Motor neuron (in vitro differentiated cells): ENCODE measurements at places on chromosomes 7 and 10.

DNA sequence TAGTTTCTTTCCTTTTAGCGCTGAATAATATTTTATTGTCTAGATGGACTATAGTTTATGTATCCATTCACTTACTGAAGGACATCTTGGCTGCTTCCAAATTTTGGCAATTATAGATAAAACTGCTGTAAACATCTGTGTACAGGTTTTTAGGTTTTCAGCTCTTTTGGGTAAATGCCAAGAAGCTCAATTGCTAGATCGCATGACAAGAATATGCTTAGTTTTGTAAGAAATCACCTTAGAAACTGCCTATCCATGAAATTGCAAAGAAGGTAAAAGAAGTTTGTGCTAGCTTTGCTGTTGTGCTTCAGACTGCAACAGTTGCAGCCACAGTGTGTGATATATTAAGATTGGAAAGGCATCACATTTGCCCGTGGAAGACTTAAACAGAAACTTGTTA is 103.2 kb upstream of the TNS3 start:
- ATAC-seq: no peak

DNA sequence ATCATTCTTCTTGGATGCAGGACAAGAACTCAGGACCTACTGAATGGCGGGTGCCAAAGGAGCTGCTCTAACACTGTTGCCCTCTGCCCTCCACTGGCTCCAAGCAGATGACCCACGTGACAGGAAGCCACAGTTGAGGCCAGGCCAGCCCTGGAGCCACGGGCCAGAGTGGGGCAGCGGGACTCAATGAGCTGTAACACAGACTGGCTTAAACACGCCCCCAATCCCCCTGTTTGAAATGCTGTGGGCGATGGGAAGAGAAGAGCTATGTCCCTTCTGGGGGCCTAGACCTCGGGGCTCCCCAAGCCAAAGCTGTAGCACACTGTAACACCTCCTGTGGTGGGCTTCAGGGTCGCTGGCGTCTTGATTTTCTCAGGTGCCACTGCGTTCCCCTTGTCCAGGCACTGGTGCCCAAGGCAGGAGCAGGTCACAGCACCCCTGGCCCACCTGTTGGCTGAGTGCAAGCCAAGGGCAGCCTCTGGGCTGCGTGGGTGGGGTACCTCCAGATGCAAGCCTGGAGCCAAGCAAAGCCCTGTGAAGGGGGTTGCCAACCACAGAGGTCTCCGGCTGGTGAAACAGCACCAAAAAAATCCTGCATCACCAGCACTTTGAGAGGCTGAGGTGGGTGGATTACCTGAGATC is 18.6 kb upstream of the ZMIZ2 start:
- ATAC-seq: no peak

GRCh38 chr10:4151466-4151865 is 366.5 kb upstream of the KLF6 start:
- ATAC-seq: no peak

DNA sequence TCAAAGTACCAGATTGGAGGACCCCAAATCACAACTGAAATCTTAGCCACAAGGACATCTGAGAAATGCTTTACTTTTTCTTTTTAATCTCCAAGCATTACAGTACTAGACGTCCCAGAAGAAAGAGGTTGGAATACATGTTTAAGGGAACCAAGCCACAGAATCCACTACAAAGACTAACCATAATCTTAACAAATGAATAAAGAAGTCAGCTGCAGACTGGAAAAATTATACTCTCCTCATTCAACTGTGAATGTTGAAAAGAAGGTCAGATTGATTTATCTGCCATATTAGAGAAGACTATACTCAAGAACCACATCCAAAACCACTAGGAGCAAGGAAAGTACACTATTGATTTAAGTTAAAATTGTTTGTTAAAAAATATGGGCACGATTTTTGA is 102.1 kb upstream of the ABCB5 start:
- ATAC-seq: no peak

- ATAC-seq: no peak
Measured at GRCh38 chr7:139763330-139763729, 14.5 kb downstream of the HIPK2 start.

DNA sequence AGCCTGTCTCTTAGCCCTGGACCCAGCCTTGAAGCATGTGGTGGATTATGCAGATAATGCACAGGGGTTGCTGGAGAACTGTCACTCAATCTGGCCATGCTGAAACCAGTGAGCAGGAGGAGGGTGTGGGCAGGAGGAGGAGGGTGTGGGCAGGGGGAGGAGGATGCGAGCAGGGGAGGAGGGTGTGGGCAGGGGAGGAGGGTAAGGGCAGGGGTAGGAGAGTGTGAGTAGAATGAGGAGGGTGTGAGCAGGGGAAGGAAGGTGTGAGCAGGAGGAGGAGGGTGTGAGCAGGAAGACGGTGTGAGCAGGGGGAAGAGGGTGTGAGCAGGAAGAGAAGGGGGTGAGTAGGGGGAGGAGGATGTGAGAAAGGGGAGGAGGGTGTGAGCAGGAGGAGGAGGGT is 18.8 kb downstream of the CAMK2B start:
- peak; percentile 64 for ATAC-seq

- ATAC-seq: peak; percentile 76
Measured at GRCh38 chr10:13788711-13789447, 202.1 kb downstream of the PRPF18 start.

DNA sequence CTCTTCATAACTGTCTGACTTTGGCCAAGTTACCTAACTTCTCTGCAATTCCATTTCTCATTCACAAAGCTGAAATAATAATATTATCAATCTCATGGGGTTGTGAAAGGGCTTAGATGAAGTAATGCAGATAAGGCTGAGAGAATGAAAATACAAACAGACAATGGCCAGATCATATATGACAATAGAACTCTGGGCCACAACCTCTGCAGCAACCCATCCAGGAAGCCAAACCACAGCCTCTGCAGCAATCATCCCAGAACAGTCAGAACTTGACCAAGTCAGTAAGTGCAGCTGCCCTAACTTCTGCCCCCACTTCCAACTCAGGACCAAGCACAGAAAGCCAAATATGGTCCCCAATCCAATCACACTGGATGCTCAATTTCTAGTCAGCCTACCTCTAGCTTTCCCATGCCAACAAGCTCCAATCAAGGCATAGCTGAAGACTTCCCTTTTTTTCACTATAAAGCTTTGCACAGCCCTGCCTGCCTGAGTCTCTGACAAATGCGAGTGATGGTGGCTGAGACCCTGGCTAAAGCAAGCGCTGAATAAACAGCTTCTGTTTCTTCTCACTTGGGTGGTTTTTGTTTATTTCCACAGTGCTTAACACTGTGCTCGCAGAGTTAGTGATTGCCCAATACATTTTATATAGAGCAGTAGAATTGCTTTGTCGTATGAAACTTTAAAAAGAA is 34.8 kb upstream of the TNPO3 start:
- ATAC-seq: peak; percentile 36

DNA sequence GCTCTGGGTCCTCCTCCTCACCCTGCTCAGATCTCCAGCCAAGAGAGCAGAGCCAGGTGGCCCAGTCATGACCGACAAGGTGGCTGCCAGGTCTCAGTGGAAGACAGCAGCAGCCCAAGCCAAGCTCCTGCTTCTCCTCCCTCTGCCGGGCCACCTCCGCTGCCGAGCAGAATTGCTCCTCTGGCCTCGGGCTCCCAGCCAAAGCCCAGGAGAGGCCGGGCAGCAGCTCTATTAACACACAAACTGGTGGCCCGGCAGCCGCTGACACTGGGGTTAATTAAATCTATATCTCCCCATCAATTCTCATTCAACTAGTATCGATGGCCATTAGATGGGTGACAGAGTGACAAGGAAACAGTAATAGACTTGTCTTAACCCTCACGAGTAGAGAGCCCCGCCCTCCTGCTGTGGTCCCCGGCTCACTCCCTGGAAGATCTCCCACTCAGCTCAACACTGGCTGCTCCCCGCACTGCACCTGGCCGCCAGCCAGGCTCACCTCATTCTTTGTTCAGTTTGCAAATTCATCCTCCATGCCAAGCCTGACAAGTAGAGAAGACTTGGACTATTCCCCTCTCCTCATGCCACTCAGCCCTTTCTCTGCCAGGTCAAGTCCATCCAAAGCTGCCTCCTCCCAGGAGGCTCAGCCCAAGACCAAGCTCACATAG is 74.1 kb upstream of the UNC5B start:
- peak; percentile 66 for ATAC-seq

- ATAC-seq: no peak
Measured at GRCh38 chr7:43674559-43675436, 54.5 kb downstream of the COA1 start.
